NCI-H2081 treated with DMSO at 0.1 percent for 48 hours (cell line): ENCODE measurements at places on chromosomes 1 and 21.

- DNase-seq = no peak
Measured at GRCh38 chr1:211559222-211560010, 19.5 kb downstream of the SLC30A1 start.

- no peak for DNase-seq
Measured at GRCh38 chr1:203349773-203350524, 973 bp downstream of the FMOD start.

DNA sequence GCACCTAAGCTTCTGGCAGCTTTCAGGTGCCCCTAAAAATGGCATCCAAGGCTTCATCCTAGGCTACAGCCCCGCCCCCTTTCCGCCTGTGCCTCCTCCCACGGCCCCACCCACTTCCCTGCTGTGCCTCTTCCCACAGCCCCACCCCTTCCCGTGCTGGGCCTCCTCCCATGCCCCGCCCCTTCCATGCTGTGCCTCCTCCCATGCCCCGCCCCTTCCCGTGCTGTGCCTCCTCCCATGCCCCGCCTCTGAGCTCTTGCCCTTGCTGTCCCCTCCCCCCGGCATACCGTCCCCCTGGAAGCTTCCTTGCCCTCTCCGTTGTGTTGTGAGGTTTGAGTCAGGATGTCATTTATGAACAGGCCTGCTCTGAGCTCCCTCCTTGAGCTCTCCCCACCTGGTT, 228.5 kb upstream of the AJAP1 start:
- no peak for DNase-seq

DNA sequence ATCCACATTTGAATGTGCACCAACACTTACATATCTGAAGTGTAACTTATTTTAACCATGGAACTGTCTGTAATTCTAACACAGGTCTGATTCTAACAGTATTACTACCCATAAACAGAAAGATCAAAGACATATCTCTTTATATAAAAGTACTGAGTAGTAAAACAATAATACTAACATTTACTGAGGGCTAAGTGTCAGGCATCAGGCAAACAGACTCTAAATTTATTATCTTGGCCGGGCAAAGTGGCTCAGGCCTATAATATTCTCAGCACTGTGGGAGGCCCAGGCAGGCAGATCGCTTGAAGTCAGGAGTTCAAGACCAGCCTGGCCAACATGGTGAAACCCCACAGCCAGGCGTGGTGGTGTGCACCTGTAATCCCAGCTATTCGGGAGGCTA, 85.9 kb downstream of the JAK1 start:
- DNase-seq = no peak

DNA sequence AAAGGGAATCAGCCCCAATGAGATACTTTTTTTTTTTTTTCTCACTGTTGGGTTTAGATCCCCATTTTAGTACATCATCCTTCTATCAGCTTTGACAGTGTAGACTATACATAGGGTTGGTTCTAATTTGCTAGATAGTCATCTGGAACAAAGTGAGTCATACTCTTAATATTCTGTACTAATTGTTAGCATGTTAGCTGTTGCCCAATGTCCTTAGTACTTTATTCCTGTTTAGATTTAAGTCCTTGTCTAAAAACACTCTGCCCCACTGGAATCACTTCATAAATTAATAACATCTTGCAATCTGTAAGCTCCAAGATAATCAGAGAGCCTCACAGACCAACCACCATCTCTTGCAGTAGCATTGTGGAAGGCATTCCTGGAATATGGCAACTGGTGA, 209.8 kb upstream of the KIAA0040 start:
- no peak for DNase-seq

DNA sequence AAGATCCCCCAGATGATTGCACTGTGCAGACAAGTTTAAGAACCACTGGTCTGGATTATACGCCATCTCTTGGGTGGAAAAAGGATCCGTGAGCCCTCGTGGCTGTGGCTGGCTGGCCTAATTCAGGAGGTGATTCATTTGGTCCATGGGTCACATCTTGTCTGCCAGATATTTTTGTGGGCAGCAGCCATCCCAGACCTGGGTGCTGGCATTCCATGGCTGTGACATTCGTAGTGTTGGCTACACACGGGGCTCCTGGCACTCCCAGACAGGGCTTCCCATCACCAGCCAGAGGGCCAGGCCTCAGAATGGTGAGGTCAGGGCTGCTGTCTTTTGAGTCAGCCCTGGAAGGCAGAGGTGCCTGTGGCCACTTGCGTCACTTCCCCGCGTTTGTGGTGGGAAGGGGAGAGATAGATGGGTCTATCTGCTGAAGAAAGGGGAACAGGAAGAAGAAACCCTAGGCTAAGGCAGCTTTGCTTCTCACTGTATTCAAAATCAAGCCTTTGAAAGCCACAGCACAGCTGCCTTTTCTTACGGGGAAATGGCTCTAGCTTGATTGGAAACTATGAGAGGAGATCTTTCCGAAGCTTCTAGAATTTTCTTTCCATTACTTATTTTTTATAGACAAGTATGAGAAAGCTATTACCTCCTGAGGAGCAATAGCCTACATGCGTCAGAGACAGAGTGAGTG, 32.4 kb downstream of the EIF2D start:
- DNase-seq = no peak
